Stimulated activated CD8-positive, alpha-beta memory T cell treated with anti-CD3 and anti-CD28 coated beads, Interleukin-4, amount 100 ng/mL, for 48 hours (primary cell): ENCODE measurements at places on chromosomes 7 and 10.

GRCh38 chr7:380711-381210 is 90.8 kb downstream of the FOXL3 start:
- DNase-seq = no peak

DNA sequence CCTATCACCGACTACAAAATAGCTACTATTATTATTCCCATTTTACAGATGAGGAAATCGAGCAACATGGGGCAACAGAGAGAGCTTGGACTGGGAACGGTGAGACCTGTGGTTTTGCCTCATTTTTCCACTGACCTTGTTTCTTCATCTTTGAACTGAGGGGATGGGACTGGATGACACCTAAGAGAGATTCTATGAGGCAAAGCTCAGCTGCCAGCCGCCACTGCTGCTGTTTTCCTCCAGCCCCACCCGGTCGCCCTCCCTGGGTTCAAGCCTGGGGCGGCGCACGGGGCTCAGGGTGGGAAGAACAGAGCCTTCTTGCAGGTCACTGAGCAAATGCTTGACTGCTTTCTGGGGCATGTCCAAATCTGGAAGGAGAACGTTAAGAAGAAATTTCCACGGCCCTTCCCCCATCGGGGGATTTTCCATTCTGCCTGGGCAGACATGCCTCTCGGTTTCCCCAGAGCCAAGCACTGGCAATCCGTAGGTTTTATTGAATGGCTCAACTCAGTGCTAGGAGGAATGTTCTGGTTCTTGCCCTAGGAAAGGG is 12.3 kb downstream of the DDIT4 start:
- DNase-seq = no peak

GRCh38 chr7:17301471-17302456 is 3.3 kb downstream of the AHR start:
- DNase-seq = peak; percentile 68

GRCh38 chr10:122962405-122962804 is 8.4 kb upstream of the C10orf88 start:
- no peak for DNase-seq

DNA sequence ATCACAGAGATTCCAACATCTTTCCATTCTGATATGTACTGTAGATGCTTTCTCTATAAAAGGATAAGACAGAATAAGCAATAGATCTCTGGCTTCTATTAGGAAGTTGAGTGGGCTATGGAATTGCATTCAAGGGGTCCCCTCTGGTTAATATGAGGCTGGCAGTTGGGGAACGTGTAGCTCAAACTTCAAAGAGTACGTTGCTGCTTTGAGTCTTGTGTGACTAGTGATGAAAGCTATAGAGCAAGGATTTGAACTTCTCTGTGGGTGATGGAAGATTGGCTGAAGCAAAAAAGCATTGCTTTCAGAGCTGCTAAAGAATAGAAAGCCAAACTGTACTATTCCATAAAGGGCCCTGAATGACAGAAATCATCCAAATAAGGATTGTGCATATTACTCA is 6.4 kb downstream of the WEE2 start:
- DNase-seq = no peak
